ENCODE measurements at places on chromosomes 2 and 18.

DNA sequence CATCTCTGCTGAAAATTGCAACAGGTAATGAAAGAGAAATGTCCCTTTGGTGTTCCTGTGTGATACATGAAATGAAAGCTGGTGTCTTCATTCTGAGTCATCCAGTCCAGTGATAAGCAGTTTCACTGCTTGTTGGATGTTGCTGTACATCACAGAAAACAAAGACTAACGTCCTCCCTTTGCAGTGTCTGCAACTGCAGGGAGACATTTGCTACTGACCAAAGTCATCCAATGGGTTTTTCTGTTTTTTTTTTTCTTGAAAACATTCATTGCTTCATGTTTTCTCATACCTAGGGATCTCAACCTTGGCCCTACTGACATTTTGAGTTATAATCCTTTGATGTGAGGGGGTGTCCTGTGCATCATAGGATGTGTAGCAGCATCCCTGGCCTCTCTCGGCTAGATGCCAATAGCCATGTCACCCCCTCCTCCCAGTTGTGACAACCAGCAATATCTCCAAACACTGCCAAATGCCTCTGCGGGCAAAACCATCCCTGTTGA lies 63.6 kb upstream of the FZD5 start:
- no peak for DNase-seq

GRCh38 chr2:47297767-47298425 lies 105.1 kb upstream of the MSH2 start:
- DNase-seq: no peak

DNA sequence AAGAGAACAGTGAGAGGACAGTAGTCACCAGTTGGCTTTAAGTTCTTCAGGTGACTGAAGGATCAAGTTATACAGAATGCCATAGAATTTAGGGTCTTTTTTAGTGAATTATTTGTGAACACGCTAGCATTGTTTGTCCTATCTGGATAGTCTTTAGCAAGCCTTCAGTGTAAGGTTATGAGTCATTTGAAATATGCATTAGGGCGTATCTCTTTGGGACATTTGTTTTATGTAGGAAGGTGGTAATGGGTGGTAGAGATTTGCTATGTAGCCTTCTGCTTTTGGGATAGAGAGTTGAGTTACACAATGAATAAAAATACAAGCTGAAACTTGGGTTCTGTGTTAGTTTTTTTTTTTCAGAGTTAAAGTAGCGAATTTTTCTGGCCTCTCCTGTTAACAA lies 13.0 kb downstream of the ACTR2 start:
- DNase-seq: no peak

GRCh38 chr2:226873051-226873620 lies 37.3 kb downstream of the RHBDD1 start:
- DNase-seq: no peak

DNA sequence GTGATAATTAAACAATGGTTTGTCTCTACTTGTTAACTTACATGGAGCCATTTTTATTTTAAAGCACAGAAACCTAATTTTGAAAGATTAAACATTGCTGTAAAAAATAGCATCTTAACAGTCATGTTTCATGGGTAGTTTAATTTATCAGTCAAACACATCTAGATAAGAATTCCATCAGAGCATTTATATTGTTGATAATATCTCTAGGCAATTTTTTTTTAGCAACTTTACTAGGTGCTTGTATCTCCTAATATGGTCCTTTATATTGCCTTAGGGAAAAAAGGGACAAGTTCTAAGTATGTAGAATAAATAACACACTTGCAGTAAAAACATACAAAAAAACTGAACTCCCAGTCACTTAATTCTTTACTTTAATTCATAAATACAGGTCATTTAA lies 863 bp downstream of the CSRNP3 start:
- no peak for DNase-seq

DNA sequence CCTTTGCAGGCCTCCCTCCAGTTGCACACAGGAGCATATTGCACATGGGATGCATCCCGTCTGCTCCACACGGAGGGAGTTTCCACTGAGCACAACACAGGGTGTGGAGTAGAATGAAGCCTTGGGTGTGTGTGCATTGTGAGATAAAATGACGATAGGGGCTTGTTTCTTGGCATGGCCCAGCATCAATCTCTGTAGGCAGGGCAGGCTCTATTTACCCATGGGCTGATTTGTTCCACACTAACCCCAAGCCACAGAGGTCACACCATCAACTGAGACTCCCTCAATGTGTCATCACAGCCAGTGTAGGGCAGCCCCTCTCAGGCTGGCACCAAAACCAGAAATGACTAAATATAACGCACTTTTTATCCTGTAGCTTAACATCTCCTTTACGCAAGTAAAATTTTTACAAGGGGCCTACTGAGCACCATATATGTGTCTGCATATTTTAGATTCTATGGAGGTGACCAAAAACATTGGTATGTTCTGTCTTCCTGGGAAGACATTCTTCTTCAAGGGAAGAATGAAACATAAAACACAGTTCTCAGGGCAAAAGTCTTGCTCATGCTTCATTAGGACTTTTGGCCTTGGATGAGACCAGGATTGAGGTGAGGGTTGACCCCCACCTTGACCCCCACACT lies 2.7 kb upstream of the GKN1 start:
- DNase-seq: no peak

DNA sequence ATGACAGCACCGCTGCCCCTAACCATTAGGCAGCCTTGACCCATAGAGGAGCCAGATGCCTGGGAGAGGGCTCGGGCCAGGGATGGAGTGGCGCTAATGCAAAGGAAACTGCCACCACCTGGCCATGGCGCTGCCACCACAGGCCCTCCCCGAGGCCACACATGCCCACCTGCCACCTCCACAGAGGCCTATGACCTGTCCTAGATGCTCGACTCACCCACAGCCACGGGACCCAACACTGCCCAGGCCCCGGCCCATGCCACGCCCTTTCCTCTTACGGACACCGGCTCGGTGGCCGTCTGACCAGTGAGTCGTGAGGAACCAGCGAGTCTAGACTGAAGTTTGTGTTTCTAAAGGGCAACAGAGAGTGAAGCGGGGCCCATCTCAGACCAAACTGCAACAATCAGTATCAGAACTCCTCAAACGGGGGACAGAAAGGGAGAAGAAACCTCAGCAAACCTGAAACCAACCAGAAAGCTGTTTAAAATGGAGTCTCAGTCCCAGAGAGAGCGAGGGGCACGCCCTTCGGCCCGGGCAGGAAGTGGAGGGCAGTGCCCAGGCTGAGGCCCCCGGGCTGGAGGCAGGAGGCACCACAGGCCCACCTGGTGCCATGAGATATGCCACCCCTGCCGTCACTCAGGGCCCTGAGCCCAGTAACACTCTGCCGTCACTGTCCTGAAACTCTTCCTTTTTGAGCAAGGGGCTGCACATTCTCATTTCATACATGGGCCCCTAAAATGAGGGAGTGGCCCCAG lies 711 bp downstream of the GPR17 start:
- no peak for DNase-seq

DNA sequence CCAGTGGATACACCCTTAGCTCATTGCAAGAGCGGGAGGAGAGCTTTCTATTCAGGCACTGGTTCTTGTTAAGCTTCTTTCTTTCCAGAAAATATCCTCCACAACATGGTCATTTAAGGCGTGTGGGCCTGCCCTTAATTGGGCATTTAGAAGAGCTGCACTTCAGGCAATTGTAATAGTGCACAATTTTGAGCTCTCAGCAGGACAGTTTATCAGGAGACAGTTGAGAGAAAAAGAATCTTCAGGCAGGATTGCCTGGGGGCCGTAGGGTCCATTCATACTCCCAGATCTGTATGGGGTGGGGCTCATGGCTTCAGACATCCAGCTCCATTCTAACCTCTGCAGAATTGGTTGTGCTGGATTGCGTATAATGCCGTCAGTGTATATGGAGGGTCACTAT lies 6.0 kb upstream of the EPC2 start:
- DNase-seq: no peak

GRCh38 chr18:58268849-58269248 lies 224.8 kb downstream of the NEDD4L start:
- no peak for DNase-seq

GRCh38 chr2:216029416-216030129 lies 16.2 kb upstream of the MREG start:
- DNase-seq: no peak

DNA sequence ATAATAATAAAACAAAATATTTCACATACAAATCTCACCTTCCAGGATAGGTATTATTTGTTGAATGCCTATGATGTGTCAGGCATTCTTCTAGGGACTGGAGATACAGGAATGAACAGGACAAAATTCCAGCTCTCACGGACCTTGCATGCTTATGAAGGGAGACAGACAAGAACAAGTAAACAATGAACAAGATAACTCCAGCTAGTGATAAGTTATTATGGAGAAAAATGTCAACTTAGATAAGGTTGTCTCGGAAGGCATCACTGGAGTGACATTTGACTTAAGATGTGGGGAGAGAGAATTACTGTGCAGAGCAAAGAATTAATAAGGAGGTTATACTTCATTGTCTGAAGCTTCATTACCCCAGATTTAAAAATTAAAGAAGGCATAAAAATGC lies 836.7 kb downstream of the SOCS6 start:
- DNase-seq: no peak

DNA sequence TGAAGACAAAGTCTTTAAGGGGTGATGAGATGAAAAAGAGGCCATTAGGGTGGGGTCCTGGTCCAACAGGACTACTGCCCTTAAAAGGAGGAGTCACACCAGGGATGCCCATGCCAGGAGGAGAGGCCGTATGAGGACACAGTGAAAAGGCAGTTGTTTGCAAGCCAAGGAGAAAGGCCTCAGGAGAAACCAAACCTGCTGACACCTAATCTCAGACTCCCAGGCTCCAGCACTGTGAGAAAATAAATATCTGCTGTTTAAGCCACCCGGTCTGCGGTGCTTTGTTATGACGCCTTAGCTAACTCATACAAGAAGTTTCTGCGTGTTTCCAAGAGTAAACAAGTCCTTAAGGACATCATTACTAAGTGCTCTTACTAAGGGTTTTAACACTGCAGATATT lies 93.6 kb downstream of the DNER start:
- no peak for DNase-seq
